ENCODE measurements at places on chromosomes 12 and 14. TPM values are rescaled to one million over a fixed set of nuclear protein-coding genes. Genes with fewer than 3 reads are reported as not detected.
A peak's percentile ranks its signal among the peaks of the same experiment; 100 is the strongest.

- no peak for DNase-seq
- H3K27ac ChIP-seq = no peak overlapping the region
- H3K36me3 ChIP-seq = peaks cover 29% of the 10 kb centered on the region
- H3K27me3 ChIP-seq = no peaks in the 10 kb centered on the region
Measured at GRCh38 chr14:100339766-100340422, 16.8 kb downstream of the SLC25A47 start.

DNA sequence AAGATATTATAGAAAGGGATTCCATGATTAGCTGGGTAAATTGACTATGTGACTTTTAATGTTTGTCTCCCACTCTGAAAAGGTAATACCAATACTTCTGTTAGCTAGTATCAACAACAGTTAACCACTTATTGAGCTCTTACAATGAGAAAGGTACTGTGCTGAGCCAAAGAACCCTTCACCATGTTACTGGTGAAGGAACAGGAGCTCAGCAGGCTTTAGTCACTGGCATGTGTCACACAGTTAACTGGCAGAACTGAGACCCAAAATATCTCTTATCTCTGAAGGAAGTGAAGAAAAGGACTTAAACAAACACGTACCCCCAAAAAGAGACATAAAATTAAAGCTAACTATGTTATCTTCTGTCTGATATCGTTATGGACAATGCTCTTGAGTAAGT lies 170.6 kb downstream of the MED13L start:
- no peaks in the 10 kb centered on the region for H3K27me3 ChIP-seq
- DNase-seq = no peak
- H3K4me1 ChIP-seq = 0 out of 2 replicates have a peak, but pooled peaks cover 2% of the 10 kb centered on the region

GRCh38 chr12:64389154-64389553 lies 1.4 kb downstream of the C12orf56 start:
- no peaks in the 10 kb centered on the region for H3K36me3 ChIP-seq
- DNase-seq = peak; percentile 31
- H3K27ac ChIP-seq = no peak overlapping the region
- H3K4me3 ChIP-seq = no peak overlapping the region
- H3K4me1 ChIP-seq = peaks cover 3% of the 10 kb centered on the region

DNA sequence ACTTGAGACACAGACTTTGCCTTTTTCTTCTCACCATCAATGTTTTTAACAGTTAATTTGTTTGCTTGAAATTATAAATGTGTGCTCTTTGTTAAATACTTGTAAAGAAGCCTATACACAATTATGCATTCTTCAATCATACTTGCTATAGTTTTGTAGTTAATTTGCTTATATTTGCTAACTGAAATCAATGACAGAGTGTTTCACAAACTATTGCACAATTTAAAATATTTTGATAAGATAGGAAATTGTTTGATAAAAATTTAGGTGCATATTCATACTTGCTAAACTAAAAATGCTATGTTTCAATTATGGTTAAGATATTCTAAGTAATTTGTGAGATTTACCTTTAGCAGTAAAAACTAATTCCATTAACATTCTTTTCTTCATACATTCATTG lies 13.7 kb upstream of the OR4K5 start:
- H3K4me1 ChIP-seq = no peaks in the 10 kb centered on the region
- H3K27ac ChIP-seq = no peak overlapping the region
- H3K4me3 ChIP-seq = no peak overlapping the region
- H3K27me3 ChIP-seq = no peaks in the 10 kb centered on the region
- DNase-seq = no peak

DNA sequence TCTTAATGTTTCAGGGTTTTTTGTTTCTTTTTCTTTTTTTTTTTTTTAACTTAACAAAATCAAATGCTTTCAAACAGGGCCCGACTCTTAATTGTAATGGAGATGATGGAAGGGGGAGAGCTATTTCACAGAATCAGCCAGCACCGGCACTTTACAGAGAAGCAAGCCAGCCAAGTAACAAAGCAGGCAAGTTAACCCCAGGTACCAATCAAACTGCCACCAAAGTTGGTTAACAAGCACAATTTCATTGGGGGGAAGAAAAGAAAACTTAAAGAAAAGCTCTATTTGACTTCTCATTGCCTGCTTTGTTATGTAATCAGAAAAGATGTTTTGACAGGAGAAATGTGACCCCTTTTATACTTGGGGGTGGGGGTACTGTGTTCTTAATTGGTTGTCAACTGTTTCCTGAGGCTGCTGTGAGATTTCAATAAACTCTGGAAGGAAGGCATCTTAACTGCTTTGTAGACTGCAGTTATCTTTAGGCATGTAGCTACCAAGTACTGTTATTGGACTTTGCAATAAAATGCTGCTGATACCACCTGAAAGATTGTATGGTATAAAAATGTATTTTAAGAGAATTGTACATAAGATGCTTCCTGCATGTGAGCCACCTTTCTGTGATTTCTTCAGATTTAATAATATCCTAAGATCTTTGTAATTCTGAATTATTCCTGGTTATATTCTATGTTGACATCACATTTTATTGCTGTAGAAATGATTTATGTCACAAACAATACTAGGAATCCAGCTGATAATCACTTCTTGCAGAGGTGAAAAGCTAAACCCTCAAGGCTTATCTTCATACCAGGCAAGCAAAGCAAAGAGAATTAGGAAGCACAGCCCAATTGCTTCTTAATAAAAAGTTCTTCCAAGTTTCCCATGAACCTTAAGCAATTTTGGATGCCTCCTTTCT lies 26.9 kb downstream of the MAPKAPK5 start:
- no peaks in the 10 kb centered on the region for H3K27me3 ChIP-seq
- peaks cover 35% of the 10 kb centered on the region for H3K36me3 ChIP-seq
- peaks cover 47% of the 10 kb centered on the region for H3K4me1 ChIP-seq
- peak overlapping the region; percentile 31 for H3K4me3 ChIP-seq
- peak overlapping the region; percentile 94 for H3K27ac ChIP-seq

DNA sequence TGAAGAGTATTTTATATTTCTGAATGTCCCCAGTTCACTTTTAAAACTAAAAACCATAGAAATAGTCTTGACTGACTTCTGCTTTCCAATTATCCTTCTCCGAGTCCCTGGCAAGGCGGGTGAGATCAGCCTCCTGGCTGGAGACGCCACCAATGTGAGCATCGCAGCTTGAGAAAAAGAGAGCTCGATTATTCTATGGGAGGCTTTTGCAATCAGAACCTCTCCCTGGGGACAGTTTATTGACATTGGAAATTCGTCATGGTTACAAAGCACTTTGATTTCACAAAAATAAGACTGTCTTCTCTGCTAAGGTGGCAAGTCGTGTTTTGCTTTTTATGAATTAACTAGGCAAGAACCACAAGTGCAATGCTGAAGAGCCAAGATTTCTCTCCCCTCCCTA lies 23.6 kb upstream of the GPHB5 start:
- H3K4me3 ChIP-seq = no peak overlapping the region
- H3K27me3 ChIP-seq = no peaks in the 10 kb centered on the region
- H3K27ac ChIP-seq = no peak overlapping the region
- H3K4me1 ChIP-seq = peaks cover 5% of the 10 kb centered on the region
- no peaks in the 10 kb centered on the region for H3K36me3 ChIP-seq
- DNase-seq = no peak

NIN gene
- total RNA-seq = 17.4 TPM

DNA sequence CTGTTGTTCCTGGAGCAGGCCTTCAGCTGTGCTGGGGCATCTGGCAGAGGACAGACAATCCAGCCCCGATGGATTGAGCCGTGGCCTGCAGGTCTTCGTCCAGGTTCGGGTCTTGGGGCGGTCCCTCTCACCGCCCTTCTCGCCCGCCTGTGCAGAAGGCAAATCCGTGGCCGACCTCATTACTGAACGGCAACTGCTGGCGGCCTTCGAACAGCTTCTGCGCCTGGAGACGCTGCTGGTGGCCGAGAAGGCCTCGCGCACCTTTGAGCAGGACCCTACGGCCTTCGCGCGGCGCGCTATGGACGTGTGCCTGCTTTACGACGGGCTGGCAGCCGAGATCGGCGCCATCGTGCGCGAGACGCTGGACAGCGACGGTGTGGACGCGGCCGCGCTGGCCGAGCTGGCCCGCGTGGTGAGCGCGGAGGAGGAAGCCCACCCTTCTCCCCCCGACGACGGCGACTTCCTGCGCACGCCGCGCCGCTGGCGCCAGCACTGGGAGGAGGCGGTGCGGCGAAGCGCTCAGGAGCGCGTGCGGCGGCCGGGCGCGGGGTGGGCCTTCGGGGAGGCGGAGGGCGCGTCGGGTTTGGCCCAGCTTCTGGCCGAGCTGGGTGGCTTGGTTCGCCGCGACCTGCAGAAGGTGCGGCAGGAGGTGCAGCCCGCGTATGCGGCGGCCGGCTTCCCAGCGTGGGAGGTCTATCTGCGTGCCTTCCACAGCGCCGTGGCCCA lies 7.6 kb downstream of the EXOC3L4 start:
- H3K4me1 ChIP-seq = peaks cover 9% of the 10 kb centered on the region
- peak; percentile 66 for DNase-seq
- H3K36me3 ChIP-seq = no peaks in the 10 kb centered on the region
- peak overlapping the region; percentile 41 for H3K4me3 ChIP-seq
- H3K27me3 ChIP-seq = peaks cover 51% of the 10 kb centered on the region
- H3K27ac ChIP-seq = no peak overlapping the region

SOAT2 gene
- not detected for total RNA-seq

SLCO1B1 gene
- total RNA-seq = 0.24 TPM

DNA sequence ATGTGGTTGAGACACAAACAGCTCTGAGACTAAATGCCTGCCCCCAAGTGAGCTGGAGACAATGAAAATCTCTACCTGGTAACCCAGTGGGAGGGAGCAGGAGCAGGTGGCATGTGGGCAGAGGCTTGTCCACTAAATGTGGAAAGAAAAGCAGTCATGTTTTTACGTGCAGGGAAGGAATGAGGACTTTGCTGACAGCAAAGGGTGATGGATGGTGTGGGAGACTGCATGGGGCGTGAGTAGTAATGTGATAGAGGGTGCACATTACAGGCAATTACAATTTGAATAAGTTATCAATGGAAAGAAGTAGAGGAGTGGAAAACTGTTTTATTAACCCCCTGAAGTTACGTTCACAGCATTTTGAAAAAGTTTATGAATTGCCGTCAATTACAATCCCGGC lies 176.6 kb downstream of the NRXN3 start:
- no peak for DNase-seq
- H3K27me3 ChIP-seq = no peaks in the 10 kb centered on the region
- H3K4me1 ChIP-seq = 0 out of 2 replicates have a peak, but pooled peaks cover 5% of the 10 kb centered on the region

DNA sequence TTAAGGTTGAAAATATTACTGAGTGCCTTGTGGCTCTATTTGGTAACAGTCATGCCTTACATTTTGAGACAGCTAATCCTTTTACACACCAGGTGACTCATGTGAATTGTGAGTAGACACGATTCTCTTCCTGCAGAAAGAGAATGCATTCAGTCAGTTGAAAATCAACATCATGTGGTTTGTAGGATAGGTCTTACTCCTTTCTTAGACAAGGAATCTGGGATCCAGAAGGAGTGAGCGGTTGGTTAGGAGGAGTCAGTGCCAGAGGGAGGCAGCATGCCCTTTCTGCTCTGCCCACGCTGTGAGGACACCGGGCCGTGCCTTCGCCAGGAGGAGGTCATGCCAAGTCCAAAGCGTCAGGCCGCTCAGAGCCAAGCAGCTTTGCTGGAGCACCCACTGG lies 47.6 kb downstream of the TRAF3 start:
- H3K36me3 ChIP-seq = no peaks in the 10 kb centered on the region
- H3K4me1 ChIP-seq = peaks cover 62% of the 10 kb centered on the region
- no peak for DNase-seq

GRCh38 chr14:21820631-21821030 lies 147.0 kb upstream of the OR4E1 start:
- H3K27ac ChIP-seq = no peak overlapping the region
- H3K4me1 ChIP-seq = no peaks in the 10 kb centered on the region
- no peaks in the 10 kb centered on the region for H3K36me3 ChIP-seq
- no peaks in the 10 kb centered on the region for H3K27me3 ChIP-seq

TAS2R20 gene
- 3.9 TPM for total RNA-seq

TEX22 gene
- total RNA-seq = 0.21 TPM

TXNDC16 gene
- total RNA-seq = 13.6 TPM

DNA sequence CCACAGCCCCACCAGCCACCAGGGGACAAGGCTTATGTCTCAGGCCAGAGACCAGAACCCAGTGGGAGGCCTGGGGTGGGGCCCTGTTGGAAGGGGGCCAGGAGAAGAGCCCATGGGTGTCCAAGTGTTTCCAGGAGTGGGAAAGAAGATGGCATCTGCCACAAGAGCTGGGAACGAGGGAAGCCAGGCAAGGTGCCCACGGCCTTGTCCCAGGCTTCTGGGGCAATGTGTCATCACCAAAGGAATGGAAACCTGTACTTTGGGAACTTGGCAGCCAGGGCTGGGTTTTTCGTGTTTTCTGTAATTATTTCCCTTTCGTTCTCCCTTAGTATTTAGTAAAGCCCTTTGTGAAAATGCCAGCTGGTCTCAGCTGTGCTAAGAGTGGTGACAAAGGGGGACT lies 5.3 kb upstream of the PGF start:
- no peak overlapping the region for H3K4me3 ChIP-seq
- H3K27me3 ChIP-seq = peaks cover 8% of the 10 kb centered on the region
- H3K27ac ChIP-seq = no peak overlapping the region
- DNase-seq = no peak

CDCA4 gene
- 62.4 TPM for total RNA-seq

- H3K27me3 ChIP-seq = no peaks in the 10 kb centered on the region
- no peaks in the 10 kb centered on the region for H3K36me3 ChIP-seq
- peaks cover 20% of the 10 kb centered on the region for H3K4me1 ChIP-seq
- peak overlapping the region; percentile 70 for H3K4me3 ChIP-seq
- peak; percentile 95 for DNase-seq
- peak overlapping the region; percentile 85 for H3K27ac ChIP-seq
Measured at GRCh38 chr12:6946033-6946919, 2.5 kb downstream of the C12orf57 start.

GRCh38 chr12:52193991-52194390 lies 2.2 kb upstream of the KRT80 start:
- DNase-seq = no peak
- no peak overlapping the region for H3K4me3 ChIP-seq
- H3K4me1 ChIP-seq = no peaks in the 10 kb centered on the region
- H3K36me3 ChIP-seq = no peaks in the 10 kb centered on the region
- H3K27ac ChIP-seq = no peak overlapping the region

- no peaks in the 10 kb centered on the region for H3K4me1 ChIP-seq
- no peaks in the 10 kb centered on the region for H3K36me3 ChIP-seq
- DNase-seq = peak; percentile 59
- H3K27me3 ChIP-seq = no peaks in the 10 kb centered on the region
- no peak overlapping the region for H3K27ac ChIP-seq
- no peak overlapping the region for H3K4me3 ChIP-seq
Measured at GRCh38 chr14:26377150-26377549, 220.7 kb downstream of the NOVA1 start.
